Fibroblast of lung (primary cell): ENCODE measurements at places on chromosomes 1 and 21. TPM values are rescaled to one million over a fixed set of nuclear protein-coding genes. Genes with fewer than 3 reads are reported as not detected.

Gene PTGFR
- total RNA-seq = 25.7 and 32.7 TPM in 2 replicates

Gene ETS2
- total RNA-seq = 70.4 and 77.3 TPM in 2 replicates

Gene TMEM81
- 1.8 and 2.3 TPM in 2 replicates for total RNA-seq

Gene FAM167B
- total RNA-seq = 2.1 and 3.1 TPM in 2 replicates

Gene OR2M2
- total RNA-seq = not detected in 2 replicates

DNA sequence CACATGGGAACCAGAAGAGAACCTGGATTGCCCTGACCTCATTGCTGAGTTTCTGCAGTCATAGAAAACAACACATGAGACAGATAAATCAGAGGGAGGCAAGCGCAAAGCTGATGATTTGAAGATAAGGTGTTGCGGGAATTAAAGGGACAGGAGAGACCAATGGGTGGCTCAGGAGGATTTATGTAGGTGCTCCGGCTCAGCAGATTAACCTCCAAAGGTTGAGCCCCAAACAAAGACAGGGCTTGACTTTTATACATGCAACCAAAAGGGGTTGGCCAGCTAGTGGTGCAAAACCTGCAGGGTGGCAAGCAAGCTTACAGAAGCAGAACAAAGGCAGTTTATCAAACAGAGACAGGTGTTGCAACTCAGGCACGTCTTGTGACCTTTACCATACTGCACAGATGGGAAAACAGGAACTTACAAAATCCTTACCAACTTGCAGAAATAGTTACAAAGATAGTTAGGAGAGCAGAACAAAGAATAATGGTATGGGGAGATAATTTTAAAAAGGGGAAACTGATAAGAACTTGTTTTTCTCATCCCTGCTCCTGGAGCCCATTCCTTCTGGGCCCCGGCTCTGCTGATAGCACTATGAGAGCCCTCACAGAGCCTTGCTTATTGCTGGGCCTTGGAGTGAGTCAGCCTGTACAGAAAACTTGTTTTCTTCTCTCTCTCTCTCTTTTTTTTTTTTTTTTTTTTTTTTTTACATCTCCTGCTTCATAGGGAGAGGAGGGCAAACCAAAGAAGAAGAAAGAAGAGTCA lies 93.6 kb downstream of the SNRPE start:
- no peak for DNase-seq
- no peaks in the 10 kb centered on the region for H3K4me1 ChIP-seq
- no peaks in the 10 kb centered on the region for H3K27me3 ChIP-seq
- H3K4me3 ChIP-seq = no peak overlapping the region
- H3K36me3 ChIP-seq = no peaks in the 10 kb centered on the region

DNA sequence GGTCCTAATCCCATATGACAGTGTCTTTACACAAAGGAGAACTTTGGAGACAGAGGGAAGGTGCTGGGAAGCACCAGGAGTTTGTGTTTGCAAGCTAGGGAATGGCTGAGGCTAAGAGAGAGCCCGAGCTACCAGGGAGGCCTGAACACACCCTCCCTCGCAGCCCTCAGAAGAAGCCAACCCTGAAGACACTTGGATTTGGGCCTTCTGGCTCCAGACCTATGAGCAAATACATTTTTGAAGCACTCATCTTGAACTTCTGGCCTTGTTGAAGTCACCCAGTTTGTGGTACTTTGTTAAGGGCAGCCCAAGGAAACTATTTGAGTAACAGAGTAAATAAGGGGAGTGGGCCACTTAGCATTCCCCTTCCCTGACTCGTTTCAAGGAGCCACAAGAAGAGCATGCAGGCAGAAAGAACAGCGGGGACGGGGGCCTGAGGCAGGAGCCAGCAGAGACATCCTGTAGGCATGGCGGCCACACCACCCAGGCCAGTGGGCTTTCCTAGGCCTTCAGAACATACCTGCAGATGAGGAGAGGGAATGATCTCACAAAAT lies 13.2 kb upstream of the QSOX1 start:
- H3K27me3 ChIP-seq = no peaks in the 10 kb centered on the region
- no peaks in the 10 kb centered on the region for H3K36me3 ChIP-seq
- no peak for DNase-seq
- no peaks in the 10 kb centered on the region for H3K4me1 ChIP-seq
- H3K27ac ChIP-seq = no peak overlapping the region

DNA sequence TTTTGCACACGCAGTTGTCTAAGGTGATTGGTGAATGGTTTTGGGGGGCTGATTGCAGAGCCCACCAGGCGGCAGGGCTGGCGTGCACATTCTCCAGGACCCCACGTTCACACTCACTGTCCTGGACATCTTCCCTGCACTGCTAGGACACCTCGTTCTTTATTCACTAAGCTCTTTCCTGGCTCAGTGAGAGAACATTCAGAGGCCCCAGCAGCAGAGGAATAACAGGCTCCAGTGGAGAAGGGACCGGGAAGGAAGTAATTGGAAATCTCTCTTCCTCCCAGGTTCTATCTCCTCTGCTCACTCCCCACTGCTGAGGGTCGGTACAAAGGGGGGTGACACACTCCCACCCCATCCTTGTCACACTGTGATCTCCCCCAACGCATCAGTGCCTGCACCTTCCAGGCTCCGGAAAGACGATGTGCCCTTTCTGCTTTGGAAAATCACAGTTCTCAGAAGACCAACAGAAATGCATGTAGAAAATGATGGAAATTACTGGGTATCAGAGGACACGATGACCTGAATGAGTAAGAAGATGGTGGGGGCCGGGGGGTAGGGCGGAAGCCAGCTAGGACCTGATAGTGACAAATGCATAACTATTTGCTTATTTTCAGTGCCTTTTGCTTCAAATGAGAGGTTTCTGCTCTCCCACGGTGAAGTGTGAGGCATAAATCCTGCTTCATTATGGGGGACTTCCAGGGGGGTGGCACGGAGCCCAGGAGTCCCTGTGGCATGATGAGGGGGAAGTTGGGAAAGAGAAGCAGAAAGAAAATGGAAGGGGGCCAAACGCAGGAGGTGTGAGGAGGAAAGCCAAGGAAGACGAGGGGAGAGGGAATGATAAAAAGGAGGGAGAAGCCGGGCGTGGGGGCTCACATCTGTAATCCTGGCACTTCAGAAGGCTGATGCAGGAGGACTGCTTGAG lies 25.2 kb upstream of the KIF26B start:
- H3K4me1 ChIP-seq = no peaks in the 10 kb centered on the region
- H3K4me3 ChIP-seq = no peak overlapping the region
- H3K36me3 ChIP-seq = no peaks in the 10 kb centered on the region
- H3K27me3 ChIP-seq = no peaks in the 10 kb centered on the region

- H3K27me3 ChIP-seq = no peaks in the 10 kb centered on the region
- H3K36me3 ChIP-seq = no peaks in the 10 kb centered on the region
- no peak for DNase-seq
- no peak overlapping the region for H3K4me3 ChIP-seq
- H3K27ac ChIP-seq = no peak overlapping the region
These were observed 32.8 kb downstream of the WNT9A start for GRCh38 chr1:227914801-227915563.

- H3K4me3 ChIP-seq = no peak overlapping the region
- peak; percentile 83 for DNase-seq
- H3K27ac ChIP-seq = no peak overlapping the region
- H3K4me1 ChIP-seq = no peaks in the 10 kb centered on the region
- H3K36me3 ChIP-seq = no peaks in the 10 kb centered on the region
These were observed 412.4 kb downstream of the DISC1 start for GRCh38 chr1:232038706-232039677.

- no peak for DNase-seq
- H3K27me3 ChIP-seq = no peaks in the 10 kb centered on the region
- H3K27ac ChIP-seq = peak overlapping the region; percentile 25
- H3K36me3 ChIP-seq = no peaks in the 10 kb centered on the region
These were observed 73.4 kb downstream of the HUNK start for GRCh38 chr21:31946231-31946630.

GRCh38 chr1:235075777-235076308 lies 52.8 kb downstream of the TOMM20 start:
- DNase-seq = peak; percentile 25
- H3K27ac ChIP-seq = peak overlapping the region; percentile 97
- no peaks in the 10 kb centered on the region for H3K27me3 ChIP-seq
- no peaks in the 10 kb centered on the region for H3K36me3 ChIP-seq

DNA sequence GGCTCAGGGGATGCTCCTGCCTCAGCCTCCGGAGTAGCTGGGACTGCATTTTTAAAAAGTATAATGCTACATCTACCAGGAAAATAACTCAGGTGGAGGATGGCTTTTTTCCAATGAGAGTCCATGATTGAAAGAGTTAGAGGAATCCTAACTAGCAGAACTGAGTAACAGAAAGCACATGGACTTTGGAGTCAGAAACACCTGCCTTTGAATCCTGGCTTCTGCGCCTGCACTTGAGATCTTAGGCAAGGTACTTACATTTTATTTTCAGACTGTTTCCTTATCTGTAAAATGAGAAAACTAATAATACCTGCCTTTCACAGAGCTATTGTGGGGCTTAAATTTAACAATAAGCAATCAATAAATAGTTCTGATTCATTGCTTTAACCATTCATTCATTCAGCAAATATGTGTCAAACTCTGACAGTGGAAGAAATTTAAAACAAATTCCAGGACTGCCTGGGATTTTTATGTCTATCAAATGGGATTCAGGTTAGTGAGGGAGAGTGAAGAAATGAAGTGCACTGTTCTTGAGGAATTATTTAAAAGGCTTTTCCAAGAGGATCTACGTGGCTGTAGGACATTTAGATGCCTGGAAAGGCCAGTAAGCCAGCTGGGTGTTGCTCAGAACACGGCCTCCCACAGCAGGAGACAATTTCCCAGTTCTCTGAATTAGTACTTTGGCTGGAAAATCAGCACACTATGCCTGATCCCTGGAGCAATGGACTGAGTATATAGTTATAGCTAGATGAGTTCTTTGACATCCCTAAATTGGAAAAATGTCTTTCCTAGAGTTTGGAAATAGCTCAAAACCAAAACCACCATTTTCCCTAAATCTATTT lies 12.8 kb upstream of the LBR start:
- H3K4me1 ChIP-seq = peaks cover 6% of the 10 kb centered on the region
- H3K27ac ChIP-seq = no peak overlapping the region

GRCh38 chr1:27885621-27886352 lies 13.4 kb downstream of the THEMIS2 start:
- no peak overlapping the region for H3K27ac ChIP-seq
- no peaks in the 10 kb centered on the region for H3K4me1 ChIP-seq
- no peaks in the 10 kb centered on the region for H3K36me3 ChIP-seq
- H3K27me3 ChIP-seq = no peaks in the 10 kb centered on the region
- DNase-seq = no peak
- H3K4me3 ChIP-seq = no peak overlapping the region

DNA sequence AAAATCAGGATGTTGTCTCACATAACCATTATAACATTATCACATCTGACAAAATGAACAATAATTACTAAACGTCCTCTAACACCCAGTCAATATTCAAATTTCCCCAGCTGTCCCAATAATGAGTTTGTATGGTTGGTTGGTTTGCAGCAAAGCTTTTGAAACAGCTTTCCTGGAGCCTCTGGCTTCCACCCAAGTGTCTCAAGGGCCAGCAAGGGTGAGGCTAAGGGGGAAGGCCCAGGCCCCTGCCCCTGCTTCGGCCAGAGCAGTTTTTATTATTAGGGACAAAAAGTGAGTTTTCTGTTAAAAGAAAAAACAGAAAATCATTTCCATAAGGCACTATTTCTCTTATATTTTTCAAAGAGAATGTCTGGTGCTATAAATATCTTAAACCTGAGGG lies 19.1 kb upstream of the AVPR1B start:
- DNase-seq = no peak
- no peaks in the 10 kb centered on the region for H3K36me3 ChIP-seq
- peaks cover 19% of the 10 kb centered on the region for H3K27me3 ChIP-seq

DNA sequence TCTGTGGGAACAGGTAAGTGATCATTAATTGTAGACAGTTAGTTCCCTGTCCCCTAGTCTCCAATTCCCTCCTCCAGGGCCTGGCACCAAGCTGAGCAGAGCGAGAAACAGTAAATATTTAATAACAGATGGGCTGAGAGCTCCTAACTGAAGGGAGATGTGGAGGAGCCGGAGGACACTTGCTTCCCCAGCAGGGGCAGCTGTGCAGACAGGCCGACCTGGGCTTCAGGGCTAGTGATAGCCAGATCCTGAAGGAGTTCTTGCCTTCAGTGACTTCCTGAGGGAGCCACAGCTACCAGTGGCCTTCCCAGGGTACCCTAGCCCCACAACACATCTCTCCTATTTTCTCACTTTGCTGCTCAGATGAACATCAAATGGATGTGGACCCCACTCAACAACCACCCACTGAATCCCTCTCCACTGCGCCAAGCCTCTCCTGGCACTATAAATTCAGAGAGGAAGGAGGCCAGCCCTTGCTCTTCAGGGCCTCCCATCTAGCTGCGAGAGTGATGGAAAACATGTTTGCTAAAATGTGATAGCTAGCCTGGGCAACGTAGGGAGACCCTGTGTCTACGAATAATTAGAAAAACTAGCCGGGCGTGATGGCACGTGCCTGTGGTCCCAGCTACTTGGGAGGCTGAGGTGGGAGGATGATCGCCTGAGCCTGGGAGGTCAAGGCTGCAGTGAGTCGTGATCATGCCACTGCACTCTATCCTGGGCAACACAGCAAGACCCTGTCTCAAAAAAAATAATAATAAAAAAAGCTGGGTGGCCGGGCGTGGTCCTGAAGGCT lies 26.9 kb upstream of the SYNC start:
- no peak overlapping the region for H3K4me3 ChIP-seq
- no peaks in the 10 kb centered on the region for H3K36me3 ChIP-seq
- H3K4me1 ChIP-seq = peaks cover 31% of the 10 kb centered on the region
- H3K27ac ChIP-seq = peak overlapping the region; percentile 22

GRCh38 chr1:203528063-203528462 lies 34.1 kb downstream of the OPTC start:
- no peak overlapping the region for H3K4me3 ChIP-seq
- H3K4me1 ChIP-seq = peaks cover 2% of the 10 kb centered on the region
- no peaks in the 10 kb centered on the region for H3K36me3 ChIP-seq
- no peak overlapping the region for H3K27ac ChIP-seq
- no peak for DNase-seq

GRCh38 chr1:200306944-200307754 lies 102.7 kb downstream of the ZNF281 start:
- H3K4me1 ChIP-seq = no peaks in the 10 kb centered on the region
- DNase-seq = no peak
- H3K27me3 ChIP-seq = no peaks in the 10 kb centered on the region
- no peaks in the 10 kb centered on the region for H3K36me3 ChIP-seq
- no peak overlapping the region for H3K27ac ChIP-seq
